ENCODE measurements at places on chromosomes 7 and 10.

DNA sequence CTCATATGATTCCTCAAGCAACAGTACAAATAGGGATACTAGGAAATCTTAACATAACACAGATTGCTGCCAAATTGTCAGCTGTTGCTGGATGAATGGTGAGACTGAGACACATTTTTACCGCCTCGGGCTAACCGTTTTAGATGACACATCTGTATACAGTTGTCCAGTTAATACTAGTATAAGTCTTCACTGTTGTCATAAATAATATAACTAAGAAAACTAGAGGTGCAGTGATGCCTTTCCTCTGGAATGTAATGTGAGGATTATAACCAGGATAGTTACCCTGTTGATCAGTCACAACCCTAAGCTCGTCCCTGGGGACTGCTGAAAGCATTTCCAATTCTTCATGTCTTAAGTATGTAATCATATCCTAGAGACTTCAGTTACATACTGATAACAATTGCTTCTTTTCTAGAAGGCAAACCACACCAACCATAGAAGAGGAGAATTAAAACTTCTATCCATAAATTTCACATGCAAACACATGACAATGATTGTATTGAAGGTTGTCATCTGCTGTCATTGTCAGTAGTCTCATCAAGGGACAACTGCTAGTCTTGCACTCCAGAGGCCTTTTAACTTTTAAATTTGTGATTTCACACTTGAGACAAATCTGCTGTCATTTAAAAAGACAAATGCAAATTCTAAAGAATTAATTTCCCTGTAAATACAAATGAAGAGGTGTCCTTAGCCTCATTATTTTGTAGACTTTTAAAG, 100.4 kb upstream of the SEMA3D start:
- no peak for DNase-seq

GRCh38 chr10:47456079-47456785, 27.7 kb downstream of the ANXA8 start:
- no peak for DNase-seq

DNA sequence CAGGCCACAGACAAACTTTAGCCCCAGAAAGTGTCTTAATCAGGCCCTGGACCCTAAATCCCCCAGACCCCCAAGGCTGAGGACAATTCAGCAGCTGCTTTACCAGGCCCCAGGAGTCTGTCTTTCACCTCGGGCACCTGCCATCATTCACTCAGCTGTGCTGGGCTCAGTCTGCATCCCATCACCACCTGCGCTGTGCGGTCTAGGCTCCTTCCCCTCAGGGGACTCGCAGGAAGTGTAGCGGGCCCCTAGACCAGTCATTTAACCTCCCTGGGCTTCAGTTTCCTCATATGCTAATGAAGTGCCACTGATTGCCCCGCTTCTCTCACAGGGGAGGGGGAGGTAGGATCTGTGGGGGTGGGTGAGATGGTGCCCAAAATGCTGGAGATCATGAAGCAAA, 76.4 kb upstream of the ZMIZ1 start:
- DNase-seq = no peak

- no peak for DNase-seq
Measured at GRCh38 chr10:7488418-7488829, 77.6 kb upstream of the SFMBT2 start.

DNA sequence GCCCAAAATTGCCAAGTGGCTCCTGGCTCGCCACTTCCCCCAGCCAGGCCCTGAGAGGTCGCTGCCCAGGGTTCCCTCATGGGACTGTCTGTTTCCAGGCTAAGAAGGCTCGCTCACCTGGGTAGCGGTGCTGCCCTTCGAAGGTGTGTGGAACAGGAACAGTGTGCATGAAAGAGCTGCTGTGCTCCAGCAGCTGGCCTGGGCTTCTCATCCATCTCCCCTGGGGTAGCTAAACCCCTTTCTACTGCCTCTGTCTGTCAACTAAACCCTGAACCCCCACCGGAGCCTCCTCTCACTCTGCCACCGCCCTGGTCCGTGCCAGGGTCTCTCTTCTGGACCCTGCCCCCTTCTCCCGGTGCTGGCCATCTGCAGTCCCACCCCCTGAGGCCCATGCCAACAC, 152.9 kb downstream of the EBF3 start:
- no peak for DNase-seq

- no peak for DNase-seq
Measured at GRCh38 chr7:136857573-136857972, 10.9 kb upstream of the CHRM2 start.

DNA sequence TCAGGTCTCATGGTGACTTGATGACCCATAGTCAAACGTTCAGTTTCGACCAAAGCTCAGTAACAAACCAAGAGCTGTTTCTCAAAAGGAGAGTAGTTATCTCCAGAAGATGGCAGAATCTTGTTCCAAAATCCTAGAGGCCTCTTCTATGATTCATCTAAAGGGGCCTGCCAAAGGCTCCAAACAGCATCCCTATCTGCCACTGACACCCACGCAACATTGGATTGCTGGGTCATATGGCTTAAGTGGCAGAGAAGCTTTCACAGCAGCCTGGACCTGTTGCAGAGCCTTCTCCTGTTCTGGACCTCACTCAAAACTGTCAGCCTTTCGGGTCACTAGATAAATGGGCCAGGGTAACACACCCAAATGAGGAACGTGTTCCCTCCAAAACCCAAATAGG, 54.0 kb upstream of the LRRC18 start:
- no peak for DNase-seq

DNA sequence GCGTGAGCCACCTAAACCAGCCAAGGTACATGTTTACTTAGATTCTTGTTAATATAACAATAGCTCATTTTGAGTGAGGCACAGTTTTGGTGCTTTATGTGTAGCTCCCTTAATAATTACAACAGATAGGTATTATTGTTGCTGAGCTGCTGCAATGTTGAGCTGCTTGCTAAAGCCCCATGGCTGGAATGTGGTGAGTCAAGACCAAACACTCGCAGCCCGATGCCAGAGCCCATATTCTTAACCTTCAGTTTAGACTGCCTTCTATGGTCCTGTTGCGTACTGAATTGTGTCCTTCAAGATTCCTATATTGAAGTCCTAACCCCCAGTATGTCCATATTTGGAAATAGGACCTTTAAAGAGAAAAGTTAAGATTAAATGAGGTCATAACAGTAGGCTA, 407.1 kb downstream of the NEBL start:
- no peak for DNase-seq

GRCh38 chr7:52771177-52771576, 264.3 kb upstream of the POM121L12 start:
- DNase-seq = no peak

GRCh38 chr7:129375141-129375938, 58.9 kb upstream of the STRIP2 start:
- DNase-seq = no peak

DNA sequence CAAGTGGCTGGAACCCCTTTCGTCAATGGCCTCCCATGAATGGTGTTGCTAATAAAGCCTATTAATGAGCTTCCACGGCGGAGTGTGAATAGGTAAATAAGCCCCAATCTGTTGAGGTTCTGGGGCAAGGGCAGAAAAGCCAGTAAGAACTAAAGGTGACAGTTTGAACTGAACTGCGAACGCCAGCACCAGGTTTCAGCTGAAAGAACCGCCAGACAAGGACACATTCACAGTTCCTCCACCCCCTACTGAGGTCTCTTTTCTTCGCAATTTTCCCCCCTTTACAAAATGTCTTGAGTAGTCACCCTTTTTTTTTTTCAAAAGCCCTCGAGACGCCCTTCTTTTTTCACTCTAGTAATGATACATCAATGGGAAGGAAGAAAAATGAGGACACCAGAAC, 2.4 kb upstream of the FGFR2 start:
- DNase-seq = no peak

- DNase-seq = no peak
Measured at GRCh38 chr10:17904564-17904963, 47.2 kb upstream of the SLC39A12 start.

- no peak for DNase-seq
Measured at GRCh38 chr7:128902761-128903585, 7.5 kb downstream of the KCP start.

GRCh38 chr7:157073949-157074624, 63.6 kb upstream of the MNX1 start:
- DNase-seq = no peak

- peak; percentile 19 for DNase-seq
Measured at GRCh38 chr10:71213127-71213621, 804 bp downstream of the UNC5B start.

- no peak for DNase-seq
Measured at GRCh38 chr7:91235211-91235832, 28.9 kb upstream of the FZD1 start.

DNA sequence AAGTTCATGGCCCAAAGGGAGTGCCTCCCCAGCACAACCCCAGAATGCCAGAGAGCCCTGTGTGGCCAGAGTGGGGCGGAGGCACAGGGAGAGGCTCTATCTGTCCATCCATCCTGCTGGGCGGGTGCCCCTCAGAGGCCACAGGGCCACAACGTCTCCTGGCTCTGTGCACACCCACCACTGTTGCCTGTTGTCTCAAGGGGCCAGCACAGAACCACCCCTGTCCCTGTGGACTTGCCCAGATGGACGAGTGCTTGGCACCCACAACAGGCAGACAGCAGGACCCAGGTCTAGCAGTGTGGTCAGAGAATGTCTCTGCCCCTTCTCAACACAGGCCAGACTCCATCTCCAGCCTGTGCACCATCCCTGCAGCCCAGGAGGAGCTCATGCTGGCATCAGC, 92.8 kb downstream of the PAXIP1 start:
- no peak for DNase-seq

DNA sequence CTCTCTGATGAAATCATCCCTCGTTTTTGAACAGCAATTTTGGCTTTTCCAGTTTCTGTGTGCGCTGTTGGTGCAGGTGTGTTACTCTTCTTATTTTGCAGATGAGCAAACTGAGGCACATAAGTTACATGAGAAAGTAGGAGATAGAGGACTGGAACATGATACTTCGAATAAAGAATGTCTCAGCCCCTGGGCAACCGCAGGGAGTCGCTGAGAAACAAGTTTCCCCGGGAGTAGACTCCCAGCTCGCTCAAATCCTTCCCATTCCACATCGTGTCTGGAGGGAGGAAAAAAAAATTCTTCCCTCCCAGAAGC, 18.0 kb downstream of the MXI1 start:
- DNase-seq = no peak

GRCh38 chr7:96538632-96539031, 171.0 kb downstream of the SEM1 start:
- DNase-seq = no peak

- DNase-seq = no peak
Measured at GRCh38 chr7:129615018-129615417, 3.5 kb downstream of the NRF1 start.

DNA sequence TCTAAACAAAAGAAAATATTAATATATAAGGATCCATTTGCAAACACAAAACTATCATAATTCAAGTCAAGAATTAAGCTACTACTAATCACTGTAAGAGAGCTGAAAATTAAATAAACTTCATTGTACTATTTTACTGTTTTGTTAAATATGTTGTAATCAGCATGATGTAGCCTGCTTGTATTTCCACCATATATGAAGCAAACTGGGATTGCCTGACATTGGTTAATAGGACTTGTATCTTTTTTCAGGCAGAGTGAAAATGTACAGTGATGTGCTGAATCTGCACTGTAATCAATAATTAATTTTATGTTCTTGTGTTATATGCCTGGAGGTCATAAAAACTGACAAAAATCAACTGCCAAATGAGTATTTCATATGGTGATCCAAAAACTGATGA, 25.4 kb downstream of the TRDMT1 start:
- no peak for DNase-seq

- DNase-seq = no peak
Measured at GRCh38 chr10:129364949-129365348, 102.1 kb upstream of the MGMT start.

DNA sequence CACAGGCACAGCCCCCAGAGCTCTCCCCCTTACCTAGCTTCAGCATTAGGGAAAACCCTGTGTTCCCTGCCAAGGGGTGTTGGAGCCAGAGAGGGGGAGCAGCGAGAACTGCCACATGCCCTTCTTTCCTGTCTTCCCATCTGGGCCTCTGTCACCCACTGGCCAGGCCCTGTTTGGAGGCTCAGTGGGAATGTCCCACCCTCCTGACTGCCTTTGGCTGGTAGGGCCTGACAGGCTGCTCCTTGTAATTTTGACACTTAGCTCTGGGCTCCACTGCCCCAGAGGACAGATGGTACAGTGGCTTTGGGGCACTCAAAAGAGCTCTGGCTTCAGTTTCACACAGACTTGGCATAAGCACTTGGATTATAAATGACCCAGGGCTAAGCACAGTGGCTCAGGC, 50.6 kb downstream of the GRID2IP start:
- DNase-seq = no peak

DNA sequence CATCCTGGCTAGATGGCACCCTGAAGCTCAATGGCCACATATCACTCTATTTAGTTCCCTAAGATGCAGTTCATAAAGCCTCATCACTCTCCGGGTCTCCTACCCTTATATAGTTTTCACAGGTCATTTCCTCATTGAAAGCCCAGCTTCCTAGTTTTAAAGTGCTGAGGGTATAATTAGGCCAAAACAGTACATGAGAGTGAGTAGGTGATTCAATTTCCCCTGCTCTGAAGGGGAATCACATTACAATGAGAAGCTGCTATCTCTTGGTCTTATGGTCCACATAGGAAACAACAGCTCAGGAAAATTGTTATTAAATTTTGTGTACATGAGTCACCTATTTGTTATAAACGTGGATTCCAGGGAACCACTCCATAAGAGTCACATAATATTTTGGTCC, 162.0 kb downstream of the SEMA3E start:
- DNase-seq = no peak

- DNase-seq = no peak
Measured at GRCh38 chr10:6200734-6201515, 1.8 kb upstream of the PFKFB3 start.

DNA sequence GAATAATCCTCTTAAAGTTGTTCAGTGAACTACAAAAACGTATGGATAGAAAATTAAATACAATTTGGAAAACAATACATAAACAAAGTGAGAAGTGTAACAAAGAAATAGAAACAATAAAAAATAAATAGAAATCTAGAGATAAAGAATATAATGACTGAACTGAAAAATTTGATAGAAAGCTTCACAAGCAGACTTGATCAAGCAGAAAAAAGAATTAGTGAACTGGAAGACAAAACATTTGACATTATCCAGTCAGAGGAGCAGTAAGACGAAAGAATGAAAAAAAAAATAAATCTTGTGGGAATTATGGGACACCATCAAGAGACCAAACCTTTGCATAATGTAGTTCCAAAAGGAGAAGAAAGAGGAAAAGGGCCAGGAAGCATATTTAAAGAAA, 32.4 kb upstream of the NPY start:
- DNase-seq = no peak

- no peak for DNase-seq
Measured at GRCh38 chr10:51368943-51369342, 294.7 kb downstream of the PRKG1 start.

- no peak for DNase-seq
Measured at GRCh38 chr10:26441491-26442214, 3.5 kb downstream of the APBB1IP start.
